Inflammatory macrophage treated with lipopolysaccharide for 1 hour (primary cell): ENCODE measurements at places on chromosomes 6 and 20.

DNA sequence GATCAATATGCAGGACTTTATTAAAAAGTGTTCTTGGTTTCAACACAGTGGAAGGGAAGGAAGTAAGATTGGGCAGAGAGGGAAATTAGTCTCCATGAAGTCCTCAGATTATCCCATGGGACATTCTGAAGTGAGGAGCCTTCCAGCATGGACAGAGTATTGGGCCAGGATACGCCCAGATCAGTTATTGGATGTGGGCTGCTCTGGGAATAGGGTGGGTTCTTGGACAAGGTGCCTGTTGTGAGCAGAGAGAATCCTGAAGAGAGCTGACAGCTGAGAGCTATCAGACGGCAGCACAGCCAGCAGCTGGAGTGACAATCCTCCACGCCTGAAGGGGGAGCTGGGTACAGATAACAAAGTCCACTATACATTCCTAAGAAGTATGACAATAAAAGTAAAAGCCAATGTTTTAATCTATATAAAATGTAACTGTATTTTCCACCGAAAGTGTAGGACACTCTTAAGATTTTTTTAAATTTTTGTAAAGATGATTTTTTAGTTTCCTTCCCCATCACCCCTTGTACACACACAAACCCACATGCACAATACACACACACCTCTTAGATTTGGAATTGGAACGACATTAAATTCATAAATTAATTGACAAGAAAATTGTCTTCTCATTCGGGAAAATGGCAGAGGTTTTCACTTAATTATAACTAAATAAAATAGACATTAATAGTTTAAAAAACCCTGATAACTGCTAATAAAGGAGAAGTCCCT lies 107.8 kb downstream of the FBXO5 start:
- no peak for DNase-seq

DNA sequence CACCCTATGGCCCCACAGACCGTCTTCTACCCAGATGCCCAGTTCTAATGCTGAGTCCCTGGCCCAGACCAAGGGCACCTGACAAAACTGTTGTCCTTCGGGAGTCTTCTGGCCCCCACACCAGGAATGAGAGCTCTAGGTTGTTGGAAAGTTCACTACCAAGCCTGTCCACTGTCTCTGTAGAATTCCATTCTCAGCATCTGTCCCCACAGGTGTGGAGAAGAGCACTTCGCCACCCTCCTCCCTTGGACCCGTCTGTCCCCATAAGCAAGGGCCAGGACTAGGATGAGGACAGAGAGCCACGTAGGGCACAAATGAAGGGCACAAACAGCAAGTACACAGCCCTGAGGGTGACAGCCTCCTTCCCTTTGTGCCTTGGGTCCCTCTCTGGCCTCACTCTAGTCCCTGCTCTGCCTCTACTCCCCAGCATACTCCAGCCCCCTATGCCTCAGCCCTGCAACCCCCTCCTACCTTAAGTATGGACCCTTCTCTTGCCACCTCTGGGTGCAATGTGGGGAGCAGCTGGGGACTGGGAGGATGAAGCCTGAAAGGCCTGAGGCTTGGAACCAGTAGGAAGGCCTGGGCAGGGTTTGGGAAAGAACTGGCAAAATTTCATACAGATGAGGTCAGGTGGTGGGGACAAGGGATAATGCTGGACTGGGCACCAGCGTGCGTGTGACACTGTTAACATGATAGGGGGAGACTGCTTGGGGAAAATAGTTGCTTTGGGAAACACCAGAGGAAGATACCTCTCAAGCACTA lies 4.3 kb downstream of the LZTS3 start:
- no peak for DNase-seq

DNA sequence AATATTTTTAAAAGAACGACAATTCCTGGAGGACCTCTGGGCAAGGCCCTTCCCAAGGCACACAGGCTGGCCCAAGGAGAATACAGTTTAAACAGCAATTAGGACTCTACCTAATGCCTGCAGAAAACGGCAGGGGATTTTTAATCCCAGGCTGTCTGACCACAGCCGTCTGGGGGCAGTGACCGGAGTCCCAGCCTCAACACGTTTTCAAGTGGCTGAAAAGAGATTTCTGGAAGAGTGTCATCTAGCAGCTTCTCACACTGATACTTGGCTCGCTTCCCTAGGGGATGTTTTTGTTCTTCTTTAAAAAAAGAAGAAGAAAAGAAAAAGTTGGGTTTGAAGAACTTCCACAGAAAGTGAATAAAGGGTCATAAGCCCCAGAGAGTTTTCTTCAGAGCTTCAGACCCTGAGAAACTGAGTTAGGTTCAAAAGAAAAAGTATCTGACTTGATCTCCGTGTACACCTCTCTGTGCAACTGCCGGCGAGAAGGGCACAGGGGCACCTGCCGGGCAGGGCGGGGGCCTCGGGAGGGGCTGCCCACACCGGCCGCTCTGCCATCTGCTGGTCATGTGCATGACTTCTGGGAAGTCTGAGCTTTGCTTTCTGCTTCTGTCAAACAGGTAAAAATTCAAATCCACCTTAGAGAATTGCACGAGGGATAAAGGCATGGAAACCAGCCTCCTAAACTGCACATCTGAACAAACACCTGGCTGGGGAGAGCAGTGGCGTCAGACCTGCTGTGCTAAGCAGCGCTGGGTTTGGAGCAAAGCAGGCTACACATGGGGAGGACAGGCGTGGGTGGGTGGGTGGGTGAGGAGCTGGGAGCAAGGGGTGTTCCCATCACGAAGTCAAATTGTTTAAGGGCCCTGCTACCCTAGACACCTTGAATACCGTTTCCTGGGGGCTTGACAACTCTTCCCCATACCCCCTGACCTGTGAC lies 33.0 kb downstream of the RRBP1 start:
- DNase-seq: no peak

GRCh38 chr20:58271606-58272351 lies 37.7 kb upstream of the RAB22A start:
- no peak for DNase-seq

- no peak for DNase-seq
Observed at GRCh38 chr6:71383476-71383875, 94.9 kb downstream of the OGFRL1 start.

- DNase-seq: no peak
Observed at GRCh38 chr6:119077391-119077642, 1.1 kb downstream of the FAM184A start.

GRCh38 chr20:62772619-62772989 lies 23.7 kb upstream of the MRGBP start:
- no peak for DNase-seq

GRCh38 chr20:56574531-56575142 lies 41.6 kb downstream of the FAM209B start:
- no peak for DNase-seq

DNA sequence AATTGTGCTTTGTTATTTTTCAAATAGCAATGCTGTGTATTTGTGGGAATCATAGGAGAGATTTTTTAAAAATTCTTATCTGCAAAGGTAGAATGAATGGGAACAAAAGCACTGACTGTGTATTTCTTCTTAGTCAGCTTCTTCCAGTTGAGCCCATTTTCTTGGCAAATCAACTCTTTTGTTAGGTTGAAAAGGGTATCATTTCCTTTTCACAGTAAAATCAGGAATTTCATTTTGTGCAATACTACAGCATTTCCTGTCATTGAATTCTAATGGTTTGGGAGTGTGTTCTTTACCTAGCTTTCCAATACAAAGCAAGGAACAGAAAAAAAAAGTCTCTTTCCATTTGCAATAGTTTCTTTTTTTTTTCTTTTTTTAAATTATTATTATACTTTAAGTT lies 19.0 kb upstream of the EXOC2 start:
- DNase-seq: no peak

DNA sequence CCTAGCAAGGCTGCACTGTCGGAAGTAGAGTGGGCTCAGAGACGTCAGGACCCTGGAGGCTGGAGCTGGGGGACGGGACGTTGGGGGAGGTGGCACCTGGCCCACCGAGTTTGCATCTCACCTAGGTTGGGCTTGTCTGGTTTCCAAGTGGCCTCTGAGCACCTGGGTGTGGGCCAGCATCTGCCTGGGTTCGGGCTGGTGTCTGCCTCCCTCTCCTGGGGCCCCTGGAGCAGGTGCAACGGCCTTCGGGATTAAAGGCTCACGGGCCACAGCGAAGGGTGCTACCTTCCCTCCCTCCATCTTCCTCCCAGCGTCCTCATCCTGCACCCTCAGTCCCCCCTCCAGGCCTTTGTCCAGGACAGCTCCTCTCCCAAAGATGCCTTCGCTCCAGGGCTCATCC lies 6.0 kb downstream of the HRH3 start:
- DNase-seq: no peak

- no peak for DNase-seq
Observed at GRCh38 chr20:25339608-25340007, 51.0 kb downstream of the ABHD12 start.

DNA sequence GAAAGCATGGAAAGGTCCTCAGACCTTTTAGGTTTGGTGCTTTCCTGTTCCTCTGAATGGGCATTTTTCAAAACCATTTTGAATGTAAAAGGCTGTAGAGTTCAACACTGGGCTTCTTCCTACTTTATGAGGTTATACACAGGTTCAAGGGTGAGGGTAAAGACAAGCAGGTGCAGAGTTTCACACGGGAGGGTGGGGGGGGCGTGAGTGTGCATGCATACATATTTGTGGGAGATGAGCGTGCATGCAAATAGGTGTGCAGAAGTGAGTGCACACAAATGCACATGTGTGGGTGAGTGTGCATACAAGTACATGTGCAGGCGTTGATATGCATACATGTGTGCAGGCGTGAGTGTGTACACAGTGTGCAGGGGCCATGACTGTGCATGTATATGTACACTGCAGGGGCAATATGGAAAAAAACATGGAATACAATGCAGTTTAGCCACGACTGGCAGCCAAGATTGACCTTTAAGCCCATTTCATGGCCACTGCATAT lies 183.1 kb downstream of the GMPR start:
- no peak for DNase-seq

DNA sequence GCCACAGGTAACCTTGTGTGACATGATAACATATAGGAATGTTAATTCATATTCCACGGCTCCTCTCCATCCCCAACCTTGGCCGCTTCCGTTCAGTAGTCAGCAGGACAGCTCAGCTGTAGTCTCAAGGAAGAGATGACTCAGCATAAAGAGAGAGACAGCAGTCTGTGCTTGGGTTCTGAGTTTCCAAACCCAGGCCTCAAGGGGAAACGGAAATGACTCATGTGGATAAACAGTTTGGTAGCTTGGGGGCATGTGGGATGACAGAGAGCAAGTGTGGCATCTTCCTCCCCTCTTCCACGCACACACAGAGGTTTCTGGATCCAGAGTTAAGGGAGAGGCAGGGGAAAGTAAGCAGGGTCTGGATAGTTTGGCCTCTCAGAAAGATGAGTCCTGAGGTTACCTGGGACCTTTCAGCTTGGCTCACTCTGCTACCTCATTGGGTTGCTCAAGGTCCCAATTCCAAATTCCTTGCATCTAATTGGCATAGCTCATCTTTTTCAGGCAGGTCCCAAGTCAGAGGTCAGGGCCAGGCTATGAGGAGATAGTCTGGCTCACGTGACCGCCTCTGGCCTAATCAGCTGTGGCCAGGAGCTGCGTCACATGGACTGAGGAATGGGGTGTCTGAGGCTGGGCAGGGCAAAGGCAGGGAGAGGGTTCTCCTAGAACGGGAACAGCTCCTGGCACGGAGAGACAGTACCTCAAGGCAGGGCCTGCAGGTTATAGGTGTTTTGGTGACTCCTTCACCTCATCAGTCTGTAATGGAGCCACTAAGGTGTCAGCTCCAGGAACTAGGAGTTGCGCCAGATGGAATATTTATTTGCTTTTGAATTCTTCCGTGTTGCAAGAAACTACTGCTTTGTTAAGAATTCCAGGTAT lies 36.5 kb upstream of the MLN start:
- peak; percentile 81 for DNase-seq

DNA sequence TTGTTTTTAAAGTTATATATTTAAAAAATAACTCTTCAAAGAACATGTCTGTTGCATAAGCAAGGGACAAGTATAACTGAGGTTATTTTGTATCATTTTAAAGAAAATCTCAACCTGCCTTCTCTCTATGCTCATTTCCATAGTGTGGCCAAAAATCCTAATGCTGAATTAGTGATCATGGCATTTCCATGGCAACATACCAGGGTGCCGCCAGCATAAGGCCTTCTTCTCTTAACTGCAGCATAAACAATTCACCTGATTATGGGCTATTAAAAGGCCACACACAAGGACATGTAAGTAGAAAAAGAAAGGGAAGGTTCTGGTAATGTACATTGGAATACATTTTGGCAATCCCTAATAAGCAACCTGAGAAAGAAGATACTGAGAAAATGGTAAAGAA lies 95.1 kb upstream of the RNF217 start:
- DNase-seq: no peak

DNA sequence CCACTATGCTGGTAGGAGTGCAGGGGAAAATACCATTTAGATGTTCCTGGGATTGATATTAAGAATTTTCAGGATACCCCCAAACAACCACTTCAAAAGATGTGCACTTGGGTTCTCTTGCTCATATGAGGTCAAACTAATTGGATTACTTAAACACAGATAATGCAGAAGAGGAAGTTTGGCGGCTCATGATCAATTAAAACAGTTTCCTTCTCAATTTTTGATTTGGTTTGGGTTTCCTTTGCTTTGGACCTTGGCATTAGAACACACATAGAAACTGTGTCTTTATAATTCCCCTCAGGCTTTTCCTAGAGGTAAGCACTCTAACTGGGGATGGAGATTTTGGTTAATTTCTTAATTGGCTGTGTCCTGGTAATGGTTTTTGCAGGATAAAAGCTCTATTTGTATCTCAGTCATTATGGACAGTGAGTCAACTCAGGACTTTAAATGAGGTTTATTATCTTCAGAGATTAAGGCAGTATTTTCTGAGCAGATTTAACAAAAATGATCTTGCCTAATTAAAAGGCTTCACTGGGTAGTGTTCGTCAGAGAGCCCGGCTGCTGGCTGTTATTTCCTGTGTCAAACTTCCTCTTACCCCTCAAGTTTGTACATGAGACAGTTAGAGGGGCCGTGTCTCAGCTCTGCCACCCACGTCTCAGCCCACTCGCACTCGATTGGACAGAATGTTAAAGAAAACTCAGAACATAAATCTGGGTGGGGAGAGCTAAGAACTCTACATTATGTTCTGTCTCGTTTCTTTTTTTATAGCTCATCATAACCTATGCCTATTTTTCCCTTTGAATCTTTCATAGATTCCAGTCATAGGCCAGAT lies 50.3 kb upstream of the PREP start:
- peak; percentile 50 for DNase-seq

DNA sequence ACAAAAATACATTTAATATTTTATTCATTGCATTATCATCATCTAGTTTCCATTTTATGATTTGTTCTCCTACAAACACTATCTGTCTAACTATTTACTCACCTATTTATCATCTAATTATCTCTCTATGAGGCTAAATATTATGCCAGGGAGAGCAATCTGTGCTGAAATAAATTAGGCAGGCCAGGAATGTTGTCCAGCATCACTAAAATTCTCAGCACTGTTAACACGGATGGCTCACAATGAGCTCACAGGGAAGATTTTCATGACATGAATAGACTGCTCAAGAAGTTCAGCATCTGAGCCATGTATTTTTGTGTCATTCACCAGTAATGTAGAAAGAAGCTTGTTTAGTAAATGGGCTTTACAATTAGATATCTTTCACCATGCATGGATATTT lies 1277.2 kb downstream of the GRIK2 start:
- no peak for DNase-seq
